ENCODE measurements at places on chromosomes 16 and 17. TPM values are rescaled to one million over a fixed set of nuclear protein-coding genes. Genes with fewer than 3 reads are reported as not detected.

Gene TBC1D3I
- total RNA-seq, result not detected

Gene WFDC1
- 1.3 TPM for total RNA-seq

Gene TSPOAP1
- 12.8 TPM for total RNA-seq

Gene GCGR
- not detected for total RNA-seq

GRCh38 chr17:57898487-57899311 is 48.9 kb upstream of the MRPS23 start:
- peak; percentile 85 for DNase-seq

- no peak for DNase-seq
Observed at GRCh38 chr16:2233046-2233775, 3.0 kb upstream of the DNASE1L2 start.

GRCh38 chr17:61388561-61389356 is 10.9 kb upstream of the TBX2 start:
- DNase-seq, result no peak

- DNase-seq, result no peak
Observed at GRCh38 chr17:63675231-63675606, 24.7 kb downstream of the LIMD2 start.

DNA sequence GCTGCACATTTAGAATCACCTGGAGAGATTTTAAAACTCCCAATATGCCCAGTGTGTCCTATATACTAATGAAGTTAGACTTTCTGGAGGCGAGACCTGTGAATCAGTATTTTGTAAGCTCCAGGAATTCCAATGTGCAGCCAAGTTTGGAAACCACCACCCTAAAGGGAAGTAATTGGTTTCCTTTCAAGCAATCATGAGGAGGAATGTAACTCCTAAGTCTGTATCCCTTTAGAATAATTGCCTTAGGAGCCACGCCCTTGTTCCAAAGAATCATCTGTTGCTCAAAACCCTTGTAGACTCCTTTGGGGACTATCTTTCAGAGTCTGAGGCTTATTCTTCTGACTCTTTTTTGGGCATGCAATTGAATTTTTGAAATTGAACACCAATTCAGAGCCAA is 84.4 kb downstream of the DNAH9 start:
- no peak for DNase-seq

DNA sequence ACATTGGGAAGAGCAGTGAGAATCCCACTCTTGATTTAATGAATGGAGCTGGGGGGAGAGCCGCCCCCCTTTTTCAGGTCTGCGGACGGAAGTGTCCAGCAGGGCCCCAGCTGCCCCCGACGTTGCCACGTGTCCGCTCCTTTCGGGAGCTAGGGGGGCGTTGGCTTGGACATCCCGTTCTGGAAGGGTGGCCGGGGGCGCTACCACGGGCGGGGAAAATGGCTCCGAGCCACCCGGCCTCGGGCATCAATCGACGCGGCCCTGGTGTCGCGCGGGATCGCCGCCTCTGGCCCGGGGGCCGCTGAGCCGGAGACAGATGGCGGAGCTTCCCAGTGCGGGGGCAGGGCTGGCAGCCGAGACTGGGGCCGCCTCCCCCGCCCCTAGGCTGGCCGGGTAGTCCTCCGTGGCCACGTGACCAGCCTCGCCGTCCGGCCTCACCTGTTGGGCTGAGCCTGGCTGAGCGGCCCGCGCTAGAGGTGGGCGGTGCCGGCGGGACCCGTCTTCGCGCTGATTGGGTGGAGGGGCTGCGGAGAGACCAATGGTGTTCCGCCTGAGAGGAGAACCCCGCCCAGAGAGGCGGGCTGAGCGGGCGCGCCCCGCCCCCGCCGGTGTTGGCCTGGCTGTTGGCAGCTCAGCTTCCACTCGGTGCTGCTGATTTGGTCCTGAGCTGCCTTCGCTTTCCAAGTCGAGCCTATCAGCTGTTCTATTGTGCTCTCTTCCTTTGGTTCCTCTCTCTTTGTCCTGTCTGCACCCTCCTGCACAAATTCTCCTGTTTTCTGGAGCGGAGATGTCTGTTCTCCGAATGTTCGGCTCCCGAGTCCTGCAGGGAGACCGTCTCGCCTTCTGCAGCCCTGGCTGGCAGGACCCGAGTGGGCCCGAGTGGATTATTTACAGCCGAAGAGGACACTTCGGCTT is 8.3 kb downstream of the HS3ST3B1 start:
- DNase-seq, result peak; percentile 89

- DNase-seq, result no peak
Observed at GRCh38 chr17:64538508-64539130, 31.8 kb downstream of the CEP95 start.

DNA sequence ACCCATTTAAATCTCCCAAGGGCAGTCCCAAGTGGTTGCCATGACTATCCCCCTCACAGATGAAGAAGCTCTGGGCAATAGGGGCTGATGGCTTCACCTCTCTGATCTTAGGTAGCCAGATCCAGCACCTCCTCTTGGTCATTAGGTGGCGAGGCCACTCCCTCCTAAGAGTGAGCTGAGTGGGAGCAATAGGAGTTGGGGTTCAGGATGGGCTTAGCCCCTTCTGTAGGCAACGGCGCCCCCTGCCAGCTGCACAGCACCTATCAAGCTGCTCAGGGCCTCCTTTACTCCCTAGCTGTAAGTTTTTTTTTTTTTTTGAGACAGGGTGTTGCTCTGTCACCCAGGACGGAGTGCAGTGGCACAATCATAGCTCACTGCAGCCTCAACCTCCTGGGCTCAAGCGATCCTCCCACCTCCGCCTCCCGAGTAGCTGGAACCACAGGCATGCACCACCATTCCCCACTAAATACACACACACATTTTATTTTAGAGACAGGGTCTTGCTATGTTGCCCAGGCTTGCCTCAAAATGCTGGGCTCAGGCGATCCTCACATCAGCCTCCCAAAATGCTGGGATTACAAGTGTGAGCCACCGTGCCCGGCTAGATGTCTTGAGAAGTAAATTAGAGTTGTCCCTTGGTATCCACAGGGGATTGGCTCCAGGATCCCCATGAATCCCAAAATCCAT is 3.5 kb upstream of the RRAD start:
- no peak for DNase-seq

- DNase-seq, result peak; percentile 40
Observed at GRCh38 chr17:42819939-42820535, 4.0 kb downstream of the BECN1 start.

DNA sequence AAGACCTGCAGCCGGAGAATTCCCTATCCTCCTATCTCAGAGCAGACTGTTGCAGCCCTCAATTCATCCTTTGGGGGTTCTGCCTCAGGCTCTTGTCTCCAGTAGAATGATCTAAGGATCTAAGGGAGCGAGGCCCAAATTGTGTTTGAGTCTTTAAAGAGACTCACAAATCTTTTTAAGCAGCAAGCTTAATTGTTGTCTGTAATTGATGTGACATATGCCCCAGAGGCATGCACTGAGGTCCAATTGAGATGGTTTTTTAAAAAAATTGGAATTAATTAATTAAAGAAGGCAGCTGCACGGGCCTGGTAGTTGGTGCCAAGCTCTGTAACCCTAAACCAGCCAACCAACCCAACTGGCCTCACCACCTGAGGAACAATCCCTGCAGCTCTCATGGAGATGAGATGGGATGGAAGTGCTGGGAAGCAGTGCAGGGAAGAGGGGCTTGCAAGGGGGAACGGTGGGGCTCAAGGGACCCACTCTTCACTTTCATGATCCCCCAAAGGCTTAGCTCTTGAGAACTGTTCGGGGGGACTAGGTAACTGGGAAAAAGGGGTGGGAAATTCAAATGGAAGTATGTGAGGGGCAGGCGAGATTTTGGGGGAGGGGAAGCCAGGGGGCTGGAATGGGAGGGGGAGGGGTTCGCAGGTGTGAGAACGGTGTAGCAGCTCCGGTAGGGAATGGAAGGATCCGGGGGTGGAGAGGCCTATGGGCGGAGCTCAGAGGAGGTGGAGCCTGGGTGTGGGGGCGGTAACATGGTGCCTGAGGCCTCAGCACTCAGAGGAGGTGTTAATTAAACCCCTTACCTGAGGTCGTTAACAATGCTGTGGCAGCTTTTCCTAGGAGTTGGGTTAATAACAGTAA is 9.2 kb upstream of the ZNF652 start:
- DNase-seq, result no peak

DNA sequence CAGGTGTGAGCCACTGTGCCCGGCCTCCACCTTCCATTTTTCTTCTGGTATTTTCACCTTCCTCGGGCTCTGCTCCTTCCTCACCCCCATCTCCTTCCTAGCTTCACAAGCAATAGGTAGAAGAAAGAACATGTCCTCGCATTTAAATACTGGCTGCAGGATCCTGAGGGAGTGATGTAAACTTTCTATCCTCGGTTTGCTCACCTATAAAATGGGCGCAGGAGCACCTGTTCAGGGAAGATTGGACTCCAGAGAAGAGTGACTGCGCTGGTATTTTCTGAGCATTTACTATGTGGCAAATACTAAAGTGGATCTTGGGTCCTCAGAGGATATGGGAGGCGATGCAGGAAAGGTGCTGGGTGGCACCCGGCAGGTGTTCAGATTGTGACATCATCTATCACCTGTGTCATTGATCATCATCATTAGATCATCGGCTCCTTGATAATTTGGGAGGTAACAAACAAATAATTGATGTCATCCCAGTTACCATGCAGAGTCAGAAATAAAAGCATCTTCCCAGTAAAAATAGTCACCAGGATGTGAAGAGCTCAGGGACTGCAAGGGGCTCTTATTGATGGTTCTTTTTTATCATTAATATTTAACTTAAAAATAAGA is 72.8 kb downstream of the FOXL1 start:
- no peak for DNase-seq

DNA sequence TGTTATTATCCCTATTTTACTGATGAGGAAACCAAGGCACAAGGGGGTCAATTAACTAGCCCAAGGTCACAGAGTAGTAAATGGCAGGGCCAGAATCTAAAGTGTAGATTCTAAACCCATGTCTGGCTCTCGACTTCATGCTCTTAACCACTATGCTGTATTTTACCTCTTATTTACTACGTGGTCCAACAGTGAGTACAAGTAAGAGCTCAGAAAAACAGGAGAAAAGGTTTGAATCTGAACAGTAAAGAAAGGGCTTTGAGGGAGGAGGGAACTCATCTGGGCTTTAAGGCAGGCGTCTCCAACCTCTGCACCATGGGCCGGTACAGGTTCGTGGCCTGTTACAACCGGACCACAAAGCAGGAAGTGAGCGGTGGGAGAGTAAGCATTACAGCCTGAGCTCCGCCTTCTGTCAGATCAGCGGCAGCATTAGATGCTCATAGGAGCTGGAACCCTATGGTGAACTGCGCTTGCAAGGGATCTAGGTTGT is 62.9 kb downstream of the SMURF2 start:
- DNase-seq, result no peak

DNA sequence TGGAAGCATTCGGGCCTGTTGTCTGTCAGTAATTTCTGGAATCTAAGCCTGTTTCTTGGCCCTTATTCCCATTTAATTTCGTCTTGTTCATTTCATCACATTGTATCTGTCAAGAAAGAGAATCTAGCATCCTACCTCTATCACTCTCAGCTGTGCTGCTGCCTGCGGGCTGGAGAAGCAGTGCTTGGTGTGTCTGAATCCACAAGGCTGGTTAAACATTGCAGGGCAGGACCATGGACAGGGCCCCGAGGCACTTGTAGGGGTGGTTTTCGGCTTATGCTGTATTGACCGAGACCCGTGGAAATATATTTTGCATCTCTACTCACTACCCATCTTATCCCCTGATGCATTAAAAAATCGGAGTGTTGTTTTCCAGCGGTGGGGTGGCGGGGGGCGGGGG is 3.1 kb downstream of the RAB11FIP4 start:
- peak; percentile 58 for DNase-seq

GRCh38 chr16:88022076-88023042 is 71.1 kb downstream of the BANP start:
- no peak for DNase-seq

GRCh38 chr17:8084250-8084649 is 3.3 kb downstream of the ALOX12B start:
- DNase-seq, result no peak

Data from left ventricle myocardium inferior (tissue), 1 donor.